Tibial nerve (tissue), 4 donors: ENCODE measurements at places on chromosomes 5 and 9. TPM values are rescaled to one million over a fixed set of nuclear protein-coding genes. Genes with fewer than 3 reads are reported as not detected.

GRCh38 chr9:88342246-88342645, 46.0 kb upstream of the SPIN1 start:
- no peak for DNase-seq

DNA sequence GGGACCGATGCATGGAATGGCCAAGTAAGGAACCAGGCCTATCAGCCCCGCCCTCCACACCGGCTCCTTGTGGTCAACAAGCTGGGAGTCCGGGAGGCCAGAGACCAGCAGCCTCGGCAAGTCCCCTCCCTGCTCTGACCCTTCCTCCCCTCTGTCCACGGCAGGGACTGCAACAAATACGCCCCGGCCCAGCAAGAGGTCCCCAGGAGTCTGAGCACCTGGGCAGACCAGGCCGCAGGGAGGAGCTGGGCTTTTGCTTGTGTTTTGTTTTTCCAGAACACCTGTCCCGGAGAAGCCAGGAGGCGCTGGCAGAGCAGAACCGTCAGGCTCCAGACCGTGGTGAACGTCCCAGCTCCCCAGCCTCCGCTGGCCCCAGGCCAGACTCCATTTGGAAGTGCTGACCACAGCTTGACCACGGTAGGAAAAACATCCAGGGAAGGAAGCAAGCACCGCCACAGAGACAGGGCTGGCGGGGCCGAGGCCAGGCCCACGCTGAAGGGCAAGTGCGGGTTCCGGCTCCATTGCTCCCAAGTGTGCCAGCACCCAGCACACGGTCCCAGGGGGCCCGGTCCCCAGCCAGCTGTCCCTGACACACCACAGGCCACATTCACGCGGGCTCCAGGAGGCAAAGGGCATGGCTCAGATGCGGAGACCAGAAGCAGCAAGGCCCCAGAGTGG, 56.7 kb downstream of the VAV2 start:
- DNase-seq = peak; percentile 57

CTXN3 gene
- not detected for total RNA-seq

- DNase-seq = no peak
These were observed 56.4 kb upstream of the DAPK1 start for GRCh38 chr9:87441251-87441650.

- no peak for DNase-seq
These were observed 4.5 kb downstream of the LEAP2 start for GRCh38 chr5:132877938-132878337.

GRCh38 chr5:10111571-10111970, 138.1 kb downstream of the ATPSCKMT start:
- no peak for DNase-seq

DNA sequence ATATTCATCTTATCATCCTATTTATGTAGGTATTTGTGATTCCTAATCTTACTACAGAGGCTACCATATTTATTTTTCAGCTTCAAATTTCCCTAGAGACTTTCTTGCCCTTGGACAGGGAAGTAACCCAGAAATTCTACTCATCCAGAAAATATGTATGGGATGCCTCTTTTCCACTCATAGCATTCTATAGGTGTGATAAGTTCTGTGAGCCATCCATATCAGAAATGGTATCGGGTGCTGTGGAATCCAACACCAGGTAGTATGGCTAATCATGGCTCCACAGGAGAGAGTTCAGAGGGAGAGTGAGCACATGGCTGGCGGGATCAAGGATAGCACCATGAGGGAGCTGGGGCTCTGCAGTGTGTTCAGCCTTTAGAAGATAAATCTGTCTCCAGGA, 349.3 kb upstream of the ACTBL2 start:
- no peak for DNase-seq

- DNase-seq = no peak
These were observed 96.6 kb downstream of the BRINP1 start for GRCh38 chr9:119272500-119273211.

OR1L1 gene
- total RNA-seq = not detected

BAAT gene
- total RNA-seq = not detected

- DNase-seq = no peak
These were observed 362.7 kb downstream of the OSTF1 start for GRCh38 chr9:75451045-75451444.

PPIC gene
- 21.0 TPM for total RNA-seq

DNA sequence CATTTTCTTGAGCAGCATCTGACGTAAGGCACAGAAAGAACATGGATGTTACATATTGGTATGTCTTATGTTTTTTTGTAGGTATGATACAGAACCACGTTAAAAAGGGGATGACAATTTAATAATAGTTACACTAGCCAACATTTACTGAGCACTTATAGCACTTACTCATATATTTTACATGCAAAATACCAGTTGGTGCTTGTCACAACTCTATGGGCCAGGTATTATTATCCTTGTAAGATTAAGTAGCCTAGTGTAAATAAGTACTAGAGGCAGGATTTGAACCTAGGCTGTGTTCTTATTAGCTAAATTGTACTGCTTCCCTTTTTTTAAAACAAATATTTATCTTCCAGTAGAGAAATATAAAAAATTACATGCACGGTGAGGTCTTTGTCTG, 83.5 kb downstream of the RANBP17 start:
- DNase-seq = no peak

- DNase-seq = no peak
These were observed 408.0 kb downstream of the EBF1 start for GRCh38 chr5:158691631-158692255.

GRCh38 chr5:73336366-73336765, 112.2 kb downstream of the FOXD1 start:
- no peak for DNase-seq

ARL14EPL gene
- not detected for total RNA-seq

DNA sequence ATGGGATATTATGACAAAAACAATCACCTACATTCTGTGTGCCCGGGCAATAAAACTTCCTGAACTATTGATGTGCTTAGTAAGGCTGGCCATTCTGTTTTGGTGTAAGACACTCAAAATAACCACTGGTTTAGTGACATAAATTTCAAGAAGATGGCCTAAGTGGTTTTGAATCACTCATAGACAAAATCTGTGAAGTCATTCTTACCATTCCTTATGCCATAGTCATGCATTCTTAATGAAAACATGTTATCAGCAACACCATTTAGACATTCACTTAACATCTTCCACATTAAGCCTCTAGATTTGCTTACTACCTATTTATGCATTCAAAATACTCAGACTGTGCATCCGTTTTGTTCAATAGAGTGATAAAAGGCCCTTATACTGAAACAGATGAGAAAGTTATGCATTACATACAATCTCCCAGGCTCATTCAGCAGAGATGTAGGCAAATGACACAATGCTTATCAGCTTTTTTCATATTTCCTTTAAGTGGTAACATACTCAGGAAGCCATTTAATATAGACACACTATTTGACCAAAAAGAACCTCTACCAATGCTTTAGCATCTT, 848.8 kb upstream of the DMAC1 start:
- DNase-seq = no peak

ARAP3 gene
- 7.6 TPM for total RNA-seq

DNA sequence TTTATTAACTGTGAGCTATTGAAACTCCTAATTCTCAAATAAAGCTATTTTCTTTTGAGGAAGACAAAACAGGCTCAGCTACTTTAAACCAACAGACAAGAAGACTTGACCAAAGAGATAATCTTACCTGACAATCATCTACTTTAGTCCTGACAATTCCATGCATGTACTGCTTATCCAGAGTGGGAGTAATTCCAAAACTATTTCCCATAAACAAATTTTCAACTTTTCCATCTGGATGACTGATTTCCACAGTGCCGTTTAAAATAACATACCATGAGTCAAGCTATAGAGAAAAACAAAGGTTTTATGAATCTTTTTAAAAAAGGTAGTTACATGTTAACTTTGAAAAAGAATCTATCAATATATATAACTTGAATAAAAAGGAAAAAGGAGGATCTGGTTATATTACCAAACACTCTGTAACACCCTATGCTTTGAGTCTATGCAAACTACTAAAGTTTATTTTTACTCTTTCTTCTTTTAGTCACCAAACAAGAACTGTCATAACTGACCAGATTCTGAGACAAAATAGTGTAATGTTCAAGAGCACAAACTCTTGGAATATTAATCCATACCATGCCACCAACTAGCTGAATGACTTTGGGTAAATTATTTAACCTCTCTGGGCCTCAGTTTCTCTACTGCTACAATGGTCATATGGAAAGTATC, 129.7 kb downstream of the RAPGEF6 start:
- DNase-seq = no peak

DNA sequence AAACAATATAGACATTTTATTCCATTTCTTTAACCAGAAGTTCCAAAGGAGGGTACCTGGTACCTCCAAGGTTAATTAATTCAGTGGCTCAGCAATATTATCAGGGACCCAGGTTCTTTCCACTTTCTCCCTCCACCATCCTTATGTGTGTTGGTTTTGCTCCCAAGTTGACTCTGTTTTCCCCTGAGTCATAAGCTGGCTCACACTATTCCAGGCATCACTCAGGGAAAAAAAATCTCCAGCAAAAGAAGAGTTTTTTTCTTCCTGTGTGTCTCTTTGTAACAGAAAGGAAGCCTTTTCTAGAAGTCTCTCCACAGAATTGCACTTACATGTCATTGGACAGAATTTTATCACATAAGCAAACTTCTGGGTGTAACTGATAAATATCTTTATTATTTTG, 31.2 kb upstream of the GALNT10 start:
- DNase-seq = no peak

DNA sequence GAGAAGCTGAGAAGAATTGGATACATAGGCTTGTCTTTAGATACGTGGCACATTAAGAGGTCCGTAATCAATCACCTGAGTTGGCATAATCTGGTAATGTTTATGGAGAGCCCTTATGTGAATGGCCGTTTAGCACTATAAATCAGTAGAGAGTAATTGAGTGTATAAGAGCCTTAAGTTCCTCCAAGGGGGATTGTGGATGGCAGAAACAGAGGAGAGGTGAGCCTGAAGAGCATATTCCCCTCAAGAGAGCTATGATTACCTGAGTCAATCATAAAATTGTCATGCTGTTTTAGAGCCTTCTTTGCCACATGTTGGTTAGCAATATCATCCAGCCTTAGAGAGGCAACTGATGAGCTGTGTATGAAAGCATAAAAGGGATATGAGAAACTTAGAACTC, 58.8 kb downstream of the FOCAD start:
- no peak for DNase-seq

GRCh38 chr9:97053717-97054116, 14.8 kb upstream of the CTSV start:
- DNase-seq = no peak
